Mesangial cell (primary cell): ENCODE measurements at places on chromosomes 7 and 10. TPM values are rescaled to one million over a fixed set of nuclear protein-coding genes. Genes with fewer than 3 reads are reported as not detected.

LRIT1 gene
- total RNA-seq, result not detected in 2 replicates

SEMA3E gene
- 0.65 and 1.6 TPM in 2 replicates for total RNA-seq

SUN3 gene
- 0.51 TPM in 1 of 2 replicates, not detected in the other for total RNA-seq

ANKRD1 gene
- total RNA-seq, result 30.8 and 108 TPM in 2 replicates

SYT15 gene
- 0.16 and 0.89 TPM in 2 replicates for total RNA-seq

NUTM2B gene
- 0.49 and 0.63 TPM in 2 replicates for total RNA-seq

DYDC2 gene
- total RNA-seq, result not detected in 2 replicates

CLIP2 gene
- total RNA-seq, result 21.2 and 43.4 TPM in 2 replicates

CLDN3 gene
- 4.4 and 18.4 TPM in 2 replicates for total RNA-seq

GOLGA7B gene
- total RNA-seq, result under 0.01 TPM in 2 replicates

SPDYE9 gene
- total RNA-seq, result not detected in 2 replicates

IDI2 gene
- not detected in 2 replicates for total RNA-seq
